CD4-positive, alpha-beta T cell treated with Interleukin-6 for 4 hours (primary cell): ENCODE measurements at places on chromosomes 13 and 19.

- no peak for DNase-seq
Observed at GRCh38 chr13:22866221-22866620, 314.6 kb upstream of the SGCG start.

- DNase-seq = no peak
Observed at GRCh38 chr19:6210721-6211600, 68.8 kb downstream of the MLLT1 start.

GRCh38 chr13:78306519-78307206 is 296.7 kb downstream of the POU4F1 start:
- DNase-seq = no peak

GRCh38 chr19:6318772-6319171 is 14.6 kb downstream of the ACER1 start:
- no peak for DNase-seq

GRCh38 chr13:112172017-112172416 is 105.1 kb downstream of the SOX1 start:
- DNase-seq = no peak

DNA sequence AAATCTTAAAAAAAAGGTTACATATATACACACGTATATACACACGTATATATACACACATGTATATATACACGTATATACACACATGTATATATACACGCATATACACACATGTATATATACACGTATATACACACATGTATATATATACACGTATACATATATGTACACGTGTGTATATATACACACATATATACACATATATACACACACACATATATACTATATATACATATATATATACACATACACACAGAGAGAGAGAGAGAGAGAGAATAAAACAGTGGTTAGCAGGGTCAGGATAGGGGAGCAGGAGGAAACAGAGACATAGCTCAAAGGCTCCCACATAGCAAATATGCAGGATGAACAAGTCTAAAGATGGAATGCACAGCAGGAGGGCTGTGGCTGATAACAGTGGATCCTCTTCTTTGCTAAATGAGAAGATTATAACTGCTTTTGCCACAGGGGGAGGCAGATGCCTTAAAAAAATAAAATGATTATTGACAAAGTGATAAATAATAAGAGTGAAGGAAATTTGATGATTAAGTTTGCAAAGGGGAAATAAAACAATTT is 714.5 kb downstream of the UQCRFS1 start:
- no peak for DNase-seq

DNA sequence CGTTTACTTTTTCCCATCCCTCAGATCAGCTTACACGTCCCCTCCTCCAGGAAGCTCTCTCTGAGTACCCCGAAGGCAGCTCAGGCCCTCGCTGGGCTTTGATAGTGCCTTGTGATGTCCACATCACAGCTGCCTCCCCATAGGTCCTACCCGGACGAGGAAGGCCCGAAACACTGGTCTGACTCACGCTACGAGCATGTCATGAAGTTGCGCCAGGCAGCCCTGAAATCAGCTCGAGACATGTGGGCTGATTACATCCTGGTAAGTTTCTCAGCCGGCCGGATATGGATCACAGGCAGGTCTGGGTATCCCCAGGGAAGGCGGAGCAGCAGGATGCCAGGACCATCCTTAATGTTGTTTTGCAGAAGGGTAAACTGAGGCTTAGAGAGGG is 4.8 kb downstream of the COLGALT1 start:
- DNase-seq = no peak

DNA sequence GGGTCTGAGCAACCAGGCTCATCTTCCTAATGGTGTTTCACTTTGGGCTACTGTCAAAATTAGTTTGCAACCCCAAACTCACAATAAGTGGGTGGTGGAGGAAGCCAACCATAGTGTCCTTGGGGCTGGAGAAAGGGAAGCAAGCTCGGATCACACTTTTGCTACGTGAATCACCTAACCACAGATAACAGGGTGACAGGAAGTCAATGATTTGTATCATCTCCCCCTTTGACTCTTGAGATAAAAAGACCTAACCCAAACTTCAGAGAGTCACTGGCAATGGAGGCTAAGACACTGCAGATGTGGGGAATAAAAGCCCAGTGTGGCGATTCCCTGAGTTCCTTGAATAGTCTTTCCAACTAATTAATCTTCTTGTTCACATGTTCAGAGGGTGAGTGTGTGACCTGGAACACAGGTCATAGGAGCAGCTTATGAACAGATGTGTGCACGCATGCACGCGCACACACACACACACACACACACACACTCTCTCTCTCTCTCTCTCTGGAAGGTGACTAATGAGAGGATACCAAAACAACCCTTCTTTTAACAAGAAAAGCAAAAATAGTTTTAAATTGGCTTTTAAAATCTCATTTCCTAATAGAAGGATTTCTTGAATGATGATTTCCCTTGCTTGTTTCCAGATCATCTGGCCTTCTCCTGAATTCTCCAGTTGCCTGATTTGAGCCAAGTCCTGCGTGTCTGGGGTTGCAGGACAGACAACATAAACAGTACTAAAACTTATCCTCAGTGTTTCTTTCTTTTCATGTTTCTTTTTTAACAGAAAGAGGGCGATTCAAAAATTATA is 21.2 kb upstream of the DOCK9 start:
- DNase-seq = peak; percentile 56

- no peak for DNase-seq
Observed at GRCh38 chr13:24071423-24072075, 89.0 kb upstream of the SPATA13 start.
